ENCODE measurements at places on chromosomes 16 and 17. TPM values are rescaled to one million over a fixed set of nuclear protein-coding genes. Genes with fewer than 3 reads are reported as not detected.

DRC3 gene
- 0.06 TPM for total RNA-seq

MCRIP2 gene
- 70.3 TPM for total RNA-seq

MEAK7 gene
- 23.1 TPM for total RNA-seq

SPATA22 gene
- 0.07 TPM for total RNA-seq

CCL15 gene
- not detected for total RNA-seq
